ENCODE measurements at places on chromosomes 4 and X.

DNA sequence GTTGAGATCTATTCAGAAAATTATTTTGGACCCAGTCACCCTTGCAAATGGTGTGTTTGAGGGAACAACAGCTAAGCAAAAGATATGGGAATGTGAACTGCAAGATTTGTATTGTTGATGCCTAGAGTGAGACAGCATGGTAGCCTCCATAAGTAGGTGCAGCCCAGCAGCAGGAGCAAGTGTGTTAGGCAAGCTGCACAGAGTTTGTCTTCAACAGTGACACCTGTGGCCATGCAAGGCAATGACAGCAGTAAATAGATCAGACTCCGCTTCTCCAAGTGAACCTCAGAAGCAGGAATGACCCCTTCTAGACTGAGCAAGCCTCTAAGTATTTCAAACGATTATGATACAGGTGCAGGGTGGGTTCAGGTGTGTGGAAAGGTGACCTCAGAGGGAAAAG, 133.4 kb upstream of the MSX1 start:
- no peak for DNase-seq

- DNase-seq, result no peak
Measured at GRCh38 chrX:48908600-48908999, 2.8 kb downstream of the SLC35A2 start.

DNA sequence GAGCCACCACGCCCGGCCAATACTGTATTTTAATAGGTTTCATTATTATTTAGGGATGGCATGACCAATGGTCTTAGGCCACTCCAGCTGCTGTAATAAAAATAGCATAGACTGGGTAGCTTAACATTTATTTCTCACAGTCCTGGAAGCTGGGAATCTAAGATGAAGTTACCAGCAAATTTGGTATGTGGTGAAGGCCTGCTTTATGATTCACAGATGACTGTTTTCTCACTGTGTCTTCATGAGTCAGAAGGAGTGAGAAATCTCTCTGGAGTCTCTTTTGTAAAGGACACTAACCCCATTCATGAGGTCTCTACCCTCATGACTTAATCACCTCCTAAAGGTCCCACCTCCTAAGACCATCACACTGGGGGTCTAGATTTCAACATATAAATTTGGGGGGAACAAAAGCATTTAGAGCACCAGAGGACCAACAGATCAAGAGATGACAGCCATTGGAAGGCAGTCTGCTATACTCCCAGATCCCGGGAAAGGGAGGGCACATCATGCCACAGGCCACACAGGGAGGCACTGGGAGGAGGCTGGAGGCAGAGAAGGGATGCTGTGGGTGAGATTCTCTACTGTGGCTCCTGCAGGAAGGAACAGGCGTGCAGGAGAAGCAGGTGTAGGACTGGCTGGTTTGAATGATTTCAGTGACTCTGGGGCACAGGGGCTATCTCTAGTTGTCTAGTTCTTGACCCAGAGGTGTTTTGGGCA, 335.8 kb upstream of the SFRP2 start:
- DNase-seq, result no peak

GRCh38 chrX:37684426-37684825, 1.2 kb upstream of the XK start:
- DNase-seq, result no peak

DNA sequence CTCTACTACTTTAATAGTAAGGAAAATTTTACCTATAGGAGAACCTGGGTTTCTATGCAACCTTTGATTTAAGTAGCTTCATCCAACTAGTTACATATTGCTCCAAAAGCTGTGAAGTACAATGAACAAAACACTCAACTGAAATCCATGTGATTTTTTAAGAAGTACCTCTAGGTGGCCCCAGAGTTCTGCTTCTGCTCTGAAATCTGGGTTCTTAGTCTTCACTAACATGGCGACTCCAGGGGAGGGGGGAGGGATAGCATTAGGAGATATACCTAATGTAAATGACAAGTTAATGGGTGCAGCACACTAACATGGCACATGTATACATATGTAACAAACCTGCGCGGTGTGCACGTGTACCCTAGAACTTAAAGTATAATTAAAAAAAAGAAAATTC, 73.4 kb upstream of the MAGEB2 start:
- no peak for DNase-seq

DNA sequence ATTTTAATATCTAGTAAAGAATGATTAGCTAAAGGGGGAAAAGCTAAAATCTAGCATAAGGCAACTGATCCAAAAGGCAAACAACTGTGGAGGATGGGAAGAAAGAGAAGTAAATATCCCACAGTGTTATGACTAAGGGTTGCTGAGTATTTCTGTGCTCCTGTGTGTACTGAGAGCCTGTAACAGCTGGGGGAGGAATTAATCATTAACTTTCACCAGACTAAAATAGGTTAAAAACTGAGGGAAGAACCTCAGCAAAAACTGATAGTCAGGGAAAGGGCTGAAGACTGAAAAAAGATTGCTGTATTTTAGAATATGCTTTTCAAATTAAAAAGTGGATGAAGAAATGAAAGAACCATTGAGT, 365.9 kb downstream of the CXXC4 start:
- no peak for DNase-seq

DNA sequence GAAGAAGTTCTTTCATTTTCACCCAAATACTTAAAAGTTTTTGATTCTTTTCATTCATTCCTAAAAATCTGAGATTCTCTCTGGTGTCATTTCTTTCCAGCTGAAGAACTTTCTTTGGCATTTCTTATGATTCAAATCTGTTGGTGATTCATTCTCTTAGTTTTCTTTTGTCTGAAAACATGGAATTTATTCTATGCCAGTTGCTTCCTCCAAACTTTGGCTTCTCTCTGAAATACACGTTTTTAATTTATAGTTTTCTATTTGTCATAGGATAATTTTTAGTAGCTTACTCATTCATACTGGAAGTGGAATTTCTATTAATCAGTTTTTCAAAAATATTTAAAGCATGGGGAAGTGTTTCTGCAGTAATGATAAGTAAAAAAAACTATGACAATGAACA, 1012.0 kb downstream of the RPA4 start:
- DNase-seq, result no peak

All from activated CD8-positive, alpha-beta memory T cell treated with anti-CD3 and anti-CD28 coated beads for 4 hours (primary cell).